ENCODE measurements at places on chromosomes 11 and 22.

DNA sequence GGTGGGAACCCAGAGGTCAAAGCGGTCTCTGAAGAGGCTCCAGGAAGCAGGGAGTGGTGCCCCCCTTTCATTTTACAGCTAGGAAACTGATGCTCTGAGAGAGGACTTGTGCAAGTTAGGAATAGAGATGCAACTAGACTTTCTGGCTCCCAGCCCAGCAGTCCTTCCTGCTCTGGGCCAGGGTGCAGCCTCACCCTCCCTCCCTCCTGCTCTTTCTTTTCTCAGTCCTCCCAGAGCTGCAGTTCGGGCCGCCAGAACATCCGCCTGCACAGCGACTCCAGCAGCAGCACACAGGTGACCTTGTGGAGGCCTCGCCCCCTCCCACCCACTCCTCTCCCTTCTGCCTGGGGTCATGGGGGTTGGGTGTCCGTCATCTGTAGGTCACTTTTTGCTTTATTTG lies 51.5 kb downstream of the LHFPL7 start:
- DNase-seq: no peak

DNA sequence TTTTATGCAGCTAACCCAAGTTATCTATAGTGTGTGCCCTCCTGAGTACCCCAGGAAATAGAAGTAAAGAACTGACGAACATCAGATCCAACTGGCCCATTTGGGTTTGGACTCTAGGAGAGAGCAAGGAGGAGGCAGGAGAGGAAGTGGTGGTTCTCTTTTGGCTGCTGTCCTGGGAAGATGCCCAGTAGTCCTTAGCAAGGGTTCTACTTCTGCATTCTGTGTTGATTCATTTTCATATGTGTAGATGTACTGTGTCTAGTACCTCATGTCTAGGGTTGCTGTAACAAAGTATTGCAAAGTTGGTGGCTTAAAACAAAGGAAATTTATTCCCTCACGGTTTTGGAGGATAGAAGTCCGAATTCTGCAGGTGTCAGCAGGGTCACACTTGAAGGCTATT lies 6.6 kb upstream of the MMP27 start:
- no peak for DNase-seq

- DNase-seq: no peak
Observed at GRCh38 chr11:129997513-129997912, 5.1 kb downstream of the PRDM10 start.

DNA sequence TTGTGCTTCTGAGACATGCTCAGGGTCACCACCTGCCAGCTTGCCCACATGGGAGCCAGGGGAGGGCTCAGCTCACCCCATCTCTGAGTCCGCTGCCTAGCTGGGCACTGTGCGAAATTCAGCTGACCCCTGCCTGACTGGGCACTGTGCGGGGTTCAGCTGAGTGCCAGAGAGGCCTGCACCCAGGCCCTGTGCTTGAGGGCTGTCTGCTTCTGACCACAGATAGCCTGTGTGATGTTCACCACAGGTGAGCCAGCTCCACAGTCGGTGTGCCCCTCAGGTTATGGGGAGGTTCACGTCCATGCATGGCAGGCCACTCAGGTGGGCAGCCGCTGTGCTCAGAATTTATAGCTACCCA lies 84.5 kb upstream of the SUSD2 start:
- DNase-seq: no peak

- DNase-seq: no peak
Observed at GRCh38 chr22:28435140-28435768, 244.4 kb downstream of the TTC28 start.

DNA sequence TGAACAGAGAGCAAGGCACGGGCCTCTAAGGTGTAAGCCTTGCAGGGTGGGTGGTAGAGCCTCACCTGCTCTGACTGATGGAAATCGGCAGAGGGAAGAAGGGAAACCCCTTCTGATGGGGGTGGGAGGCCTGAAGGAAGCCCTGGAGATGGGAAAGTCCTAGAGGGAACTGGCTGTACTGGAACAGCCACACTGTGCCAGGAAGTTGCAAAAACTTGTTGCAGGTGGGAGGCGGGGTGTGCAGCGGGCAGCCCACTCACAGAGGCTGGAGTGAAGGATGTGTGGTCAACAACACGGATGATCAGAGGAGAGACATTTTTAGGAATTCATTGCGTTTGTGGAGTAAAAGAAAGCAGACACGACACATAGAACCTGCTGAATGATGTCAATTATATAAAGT lies 91.3 kb downstream of the ZC3H12C start:
- DNase-seq: no peak

DNA sequence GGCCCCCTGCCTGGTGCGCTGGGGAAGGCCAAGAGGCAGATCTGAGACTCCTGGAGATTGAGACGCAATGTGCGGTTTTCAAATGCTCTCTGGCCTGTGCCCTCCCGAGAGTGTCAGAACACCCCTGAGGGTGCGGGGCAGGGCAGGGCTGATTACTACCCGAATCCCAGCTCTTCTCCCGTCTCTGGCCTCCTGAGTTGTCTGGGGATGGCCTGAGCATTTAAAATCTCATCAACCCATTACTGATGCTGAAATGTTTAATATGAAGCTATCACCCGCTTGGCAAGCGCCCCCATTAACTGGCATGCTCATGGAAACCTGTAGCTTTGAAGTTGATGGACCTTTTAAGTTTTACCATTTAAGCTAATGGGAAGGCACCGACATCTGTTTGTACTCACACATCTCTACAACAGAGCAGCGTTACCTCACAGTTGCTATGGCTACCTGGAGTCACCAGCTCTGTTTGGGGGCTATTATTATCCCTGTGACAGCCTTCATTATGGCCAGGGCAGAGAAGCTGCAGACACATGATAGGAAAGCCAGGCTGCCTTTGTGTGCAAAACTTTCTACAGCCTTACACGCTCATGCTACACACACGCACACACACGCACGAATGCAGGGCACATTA lies 3.6 kb upstream of the MB start:
- no peak for DNase-seq

- peak; percentile 70 for DNase-seq
Observed at GRCh38 chr11:66851698-66852465, 5.0 kb upstream of the LRFN4 start.

GRCh38 chr11:69333879-69334278 lies 39.9 kb downstream of the MYEOV start:
- DNase-seq: no peak

GRCh38 chr11:68798221-68798813 lies 43.4 kb downstream of the CPT1A start:
- peak; percentile 37 for DNase-seq

DNA sequence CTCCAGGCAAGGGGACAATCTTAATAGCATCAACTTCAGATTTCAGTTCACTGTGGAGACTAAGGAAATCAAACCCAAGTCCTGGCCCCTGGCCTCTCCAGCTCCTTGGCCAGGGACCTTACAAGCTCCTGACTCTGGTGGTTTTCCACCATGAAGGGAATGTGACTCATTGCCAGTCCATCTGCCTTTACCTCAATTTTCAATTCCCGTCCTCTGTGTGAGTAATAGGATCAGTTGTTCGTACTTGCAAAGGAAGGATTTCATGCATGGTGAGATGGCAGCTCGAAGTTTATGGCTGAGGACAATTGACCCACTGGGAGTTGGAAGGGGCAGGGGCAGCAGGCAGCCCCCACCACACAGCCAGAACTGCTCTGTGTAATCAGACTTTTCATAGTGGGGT lies 42.5 kb downstream of the INSC start:
- no peak for DNase-seq

GRCh38 chr11:37858398-37858797 lies 1260.4 kb upstream of the RAG2 start:
- DNase-seq: no peak

GRCh38 chr11:7046474-7047175 lies 26.3 kb downstream of the NLRP14 start:
- no peak for DNase-seq

- no peak for DNase-seq
Observed at GRCh38 chr11:68658097-68658496, 26.2 kb upstream of the GAL start.

Measured in OCI-LY7 (cell line).